Keratinocyte (primary cell): ENCODE measurements at places on chromosomes 3 and 15. TPM values are rescaled to one million over a fixed set of nuclear protein-coding genes. Genes with fewer than 3 reads are reported as not detected.
A peak's percentile ranks its signal among the peaks of the same experiment; 100 is the strongest.

DNA sequence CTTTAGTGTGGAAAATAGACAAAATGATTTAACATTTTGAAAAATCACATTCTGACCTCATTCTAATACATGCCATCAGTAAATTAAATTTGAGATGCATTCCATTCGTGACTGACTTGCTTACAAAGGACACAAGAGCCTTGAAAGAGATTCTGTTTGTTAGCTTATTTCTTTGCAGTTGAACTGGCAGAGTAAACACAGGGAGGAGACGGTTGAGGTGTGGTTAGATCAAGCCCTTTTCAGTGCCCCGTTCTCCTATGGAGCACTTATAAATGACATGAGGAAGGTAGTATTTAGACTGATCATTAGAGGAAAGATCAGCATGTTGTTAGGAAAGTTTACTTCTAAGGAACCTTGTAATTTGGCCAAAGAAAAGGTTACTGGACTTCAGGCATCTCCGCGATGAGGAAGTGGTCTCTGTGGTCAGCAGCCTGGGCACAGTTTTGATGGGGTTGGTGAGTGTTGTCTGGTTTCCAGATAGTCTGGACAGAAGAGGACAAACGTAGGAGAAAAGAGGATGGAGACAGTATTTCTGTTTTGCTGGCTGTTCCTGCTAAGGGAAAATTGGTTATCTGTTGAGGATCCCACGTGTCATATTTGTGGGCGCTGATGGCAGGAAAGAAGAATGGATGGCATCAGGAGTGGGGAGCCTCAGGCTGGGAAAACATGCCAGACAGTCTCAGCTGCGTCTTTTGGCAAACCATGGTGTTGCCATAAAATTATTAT is 328.9 kb upstream of the TBL1XR1 start:
- no peak for DNase-seq

The SLC12A1 gene
- not detected in 3 replicates for polyA plus RNA-seq

DNA sequence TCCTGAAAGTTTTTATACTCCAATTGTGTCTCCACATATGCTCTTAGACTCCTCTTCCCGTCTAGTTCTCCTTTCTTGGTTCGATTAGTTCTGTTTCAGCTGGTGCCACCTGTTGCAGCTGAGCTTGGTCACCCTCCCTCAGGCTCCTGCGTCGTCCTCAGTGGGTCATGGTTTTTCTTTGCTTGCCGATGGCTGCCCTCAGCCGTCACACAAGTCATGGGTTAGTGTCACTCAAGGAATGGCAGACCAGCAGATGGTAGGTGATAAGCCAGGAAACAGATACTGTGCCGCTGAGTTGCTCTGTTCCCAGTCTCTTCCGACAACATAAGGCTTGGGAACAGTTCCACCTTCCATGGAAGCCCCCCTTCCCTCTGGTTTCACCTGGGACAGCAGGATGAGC is 109.9 kb downstream of the IGF1R start:
- DNase-seq, result no peak

DNA sequence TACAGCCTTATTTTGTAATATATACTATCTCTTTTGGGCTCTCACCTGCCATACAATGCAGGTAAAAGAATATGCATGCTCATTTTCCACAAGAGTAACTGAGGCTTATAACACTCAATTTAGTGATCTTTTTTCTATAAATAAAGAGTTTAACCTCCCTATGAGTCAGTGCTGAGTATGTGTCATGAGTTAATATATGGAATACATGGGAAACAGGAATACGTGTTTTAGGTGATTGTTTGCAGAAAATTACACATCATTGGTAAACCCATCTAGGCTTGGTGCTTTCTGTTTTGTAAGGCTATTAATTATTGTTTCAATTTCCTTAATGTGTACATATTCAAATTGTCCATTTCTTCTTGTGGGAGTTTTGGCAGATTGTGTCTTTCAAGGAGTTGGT is 411.3 kb downstream of the GRM7 start:
- DNase-seq, result no peak

DNA sequence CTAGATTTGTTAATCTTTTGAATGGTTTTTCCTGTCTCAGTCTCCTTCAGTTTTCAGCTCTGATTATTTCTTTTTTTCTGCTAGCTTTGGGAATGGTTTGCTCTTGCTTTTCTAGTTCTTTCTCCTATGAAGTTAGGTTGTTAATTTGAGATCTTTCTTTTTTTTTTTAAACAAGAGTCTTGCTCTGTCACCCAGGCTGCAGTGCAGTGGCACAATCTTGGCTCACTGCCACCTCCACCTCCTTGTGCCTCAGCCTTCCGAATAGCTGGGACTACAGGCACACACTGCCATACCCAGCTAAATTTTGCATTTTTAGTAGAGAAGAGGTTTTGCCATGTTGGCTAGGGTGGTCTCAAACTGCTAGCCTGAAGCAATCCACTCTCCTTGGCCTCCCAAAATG is 56.7 kb downstream of the UQCC5 start:
- no peak for DNase-seq

DNA sequence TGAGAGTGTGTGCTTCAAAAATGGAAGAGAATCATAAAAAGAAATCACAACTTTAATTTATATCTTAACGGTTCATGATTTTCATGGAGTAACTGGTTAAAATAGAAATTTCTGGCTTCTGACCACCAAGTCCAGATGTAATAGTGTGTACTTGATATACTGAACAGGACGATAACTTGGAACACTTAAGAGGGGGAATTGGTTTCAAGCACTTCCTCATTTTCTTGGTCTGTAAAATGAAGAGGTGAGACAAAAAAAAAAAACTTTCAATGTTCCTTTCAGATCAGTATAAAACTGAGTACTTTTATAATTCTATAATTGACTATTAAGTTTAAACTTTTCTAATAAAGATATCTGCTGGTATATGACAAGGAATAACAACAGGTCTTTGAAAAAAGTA is 64.0 kb upstream of the TRA2B start:
- no peak for DNase-seq

- DNase-seq, result no peak
Observed at GRCh38 chr3:149892371-149892770, 78.3 kb downstream of the PFN2 start.

DNA sequence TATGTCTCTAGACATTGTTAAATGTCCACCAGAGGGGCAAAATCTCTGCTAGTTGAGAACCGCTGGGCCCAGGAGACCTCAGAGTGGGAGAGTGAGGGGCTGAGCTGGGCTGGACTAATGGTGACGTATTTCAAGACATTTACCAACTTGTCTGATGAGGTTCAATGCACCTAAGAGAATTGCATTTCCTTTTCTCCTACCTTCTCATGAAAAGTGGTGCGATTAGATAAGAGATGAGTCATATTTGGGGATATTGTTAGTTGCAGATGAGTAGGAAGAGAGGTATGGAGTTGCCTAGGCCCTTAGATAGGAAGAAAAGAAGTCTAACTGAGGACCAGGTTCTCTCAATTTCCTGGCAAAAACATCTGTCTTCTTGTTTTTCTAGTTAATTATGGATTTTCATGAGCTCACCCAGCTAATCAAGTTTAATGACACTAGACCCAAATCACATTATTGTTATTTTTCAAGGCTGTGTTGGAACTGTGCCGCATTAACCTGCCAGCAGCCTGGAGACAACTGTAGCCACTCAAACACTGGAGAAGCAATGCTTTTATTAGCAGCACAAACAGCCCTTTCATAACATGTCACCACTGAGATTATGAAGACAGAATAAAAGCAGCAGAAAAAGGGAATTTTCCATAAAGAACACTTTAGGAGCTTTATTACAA is 144.2 kb downstream of the PDCD6IP start:
- DNase-seq, result peak; percentile 13

GRCh38 chr3:118714800-118715199 is 319.8 kb downstream of the IGSF11 start:
- DNase-seq, result no peak

GRCh38 chr3:10919636-10920035 is 72.9 kb upstream of the SLC6A1 start:
- DNase-seq, result no peak

The PDZRN3 gene
- polyA plus RNA-seq, result not detected in 3 replicates

DNA sequence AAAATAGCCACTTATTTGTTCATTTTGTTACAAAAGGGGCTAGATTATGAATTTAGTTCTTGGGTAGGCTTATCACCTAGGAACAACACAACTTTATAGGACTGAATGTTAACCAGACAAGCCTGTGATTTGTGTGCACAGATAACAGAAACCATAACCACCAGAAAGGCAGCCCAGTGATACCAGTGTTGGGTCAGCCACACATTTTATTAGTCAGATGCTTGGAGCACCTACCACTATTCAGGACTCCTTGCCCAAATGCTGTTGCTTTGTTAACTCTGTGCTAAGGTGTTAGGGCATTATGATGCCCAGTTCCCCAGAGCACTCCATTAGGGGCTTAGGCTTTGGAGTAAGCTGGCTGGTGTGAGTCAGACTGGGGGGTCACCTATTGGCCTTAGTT is 22.5 kb downstream of the PLCL2 start:
- no peak for DNase-seq

DNA sequence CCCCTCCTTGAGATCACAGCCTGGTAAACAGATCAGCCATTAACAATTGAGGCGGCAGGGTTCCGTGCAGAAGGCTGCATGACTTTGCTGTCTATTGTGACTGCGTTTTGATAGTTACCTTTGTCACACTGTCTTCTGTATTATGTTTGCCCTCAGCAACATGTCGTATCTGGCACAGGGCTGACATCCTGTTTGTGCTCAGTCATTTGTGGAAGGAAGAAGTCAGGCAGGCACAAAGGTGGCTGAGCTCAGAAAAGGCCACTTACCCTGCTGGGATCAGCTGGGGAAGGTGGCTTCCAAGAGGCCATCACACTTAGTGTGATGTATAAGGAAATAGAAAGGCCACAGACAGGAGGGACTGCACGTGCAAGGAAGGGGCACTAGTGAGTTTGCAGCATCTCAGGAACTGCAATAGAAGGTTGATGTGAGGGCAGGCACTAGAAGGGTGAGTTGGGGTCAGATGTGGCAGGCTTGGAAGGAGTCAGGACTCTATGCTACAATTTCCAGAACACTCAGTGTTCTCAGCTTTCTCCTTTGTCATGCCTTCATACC is 13.4 kb downstream of the PML start:
- no peak for DNase-seq

The ABHD5 gene
- polyA plus RNA-seq, result 22.7 to 26.8 TPM (median 22.8 TPM) in 3 replicates
